ENCODE measurements at places on chromosomes 4 and X.

GRCh38 chr4:7546809-7547367, 112.2 kb upstream of the PSAPL1 start:
- no peak for DNase-seq

DNA sequence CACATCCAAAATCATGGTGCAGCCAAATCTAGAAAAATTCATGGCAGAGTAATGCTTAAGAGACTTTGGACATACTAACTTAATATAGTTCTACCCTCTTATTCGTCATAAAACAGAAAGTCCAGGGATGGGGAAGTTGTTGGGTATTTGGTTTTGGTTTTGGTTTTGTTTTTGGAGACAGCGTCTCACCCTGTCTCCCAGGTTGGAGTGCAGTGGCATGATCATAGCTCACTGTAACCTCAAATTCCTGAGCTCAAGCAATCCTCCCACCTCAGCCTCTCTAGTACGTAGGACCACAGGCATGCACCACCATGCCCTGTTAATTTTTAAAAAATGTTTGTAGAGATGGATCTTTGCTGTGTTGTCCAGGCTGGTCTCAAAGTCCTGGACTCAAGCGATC, 271.8 kb upstream of the TENM3 start:
- DNase-seq = peak; percentile 7

GRCh38 chr4:23839279-23839678, 50.6 kb downstream of the PPARGC1A start:
- no peak for DNase-seq

- peak; percentile 85 for DNase-seq
Measured at GRCh38 chr4:138190452-138190858, 51.7 kb downstream of the SLC7A11 start.

- DNase-seq = no peak
Measured at GRCh38 chr4:174066611-174067205, 216.8 kb downstream of the FBXO8 start.

DNA sequence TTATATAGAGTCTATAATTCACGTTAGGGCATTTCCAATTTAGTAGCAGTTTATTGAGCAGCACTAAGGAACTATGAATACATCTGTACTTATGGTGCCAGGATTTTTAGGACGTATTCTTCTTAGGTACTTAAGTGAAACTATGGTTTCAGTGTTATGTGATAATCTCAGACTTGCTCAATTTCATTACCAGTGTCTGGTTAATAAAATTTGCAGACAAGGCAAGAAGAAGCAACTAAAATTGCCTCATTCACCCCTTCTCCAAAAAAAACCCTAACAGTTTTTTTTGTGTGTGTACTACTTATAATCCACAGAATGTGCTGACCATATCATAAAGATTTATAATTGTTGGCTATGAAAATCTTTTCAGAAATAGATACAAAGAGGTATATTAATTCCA, 6.0 kb upstream of the CXCL10 start:
- no peak for DNase-seq

DNA sequence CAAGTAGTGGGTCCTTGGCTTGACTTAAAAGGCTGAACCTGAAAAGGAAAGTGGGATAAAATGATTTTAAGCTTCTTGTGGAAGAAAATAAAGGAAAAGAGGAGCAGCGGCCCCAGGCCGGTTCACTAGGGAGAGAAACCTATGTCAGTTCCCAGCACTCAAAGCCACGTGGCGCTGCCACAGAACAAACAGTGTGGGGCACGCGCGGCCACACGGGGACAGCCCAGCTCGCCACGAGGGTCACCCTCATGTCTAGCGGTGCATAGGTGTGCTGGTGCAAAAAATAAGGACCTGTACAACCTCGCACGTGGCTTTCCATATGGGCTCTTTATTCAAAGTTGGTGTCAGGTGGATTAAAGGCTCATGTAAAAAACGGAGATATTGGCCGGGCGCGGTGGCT, 17.1 kb downstream of the MSANTD1 start:
- no peak for DNase-seq

- DNase-seq = no peak
Measured at GRCh38 chr4:137420901-137421396, 111.3 kb downstream of the PCDH18 start.

- no peak for DNase-seq
Measured at GRCh38 chrX:2576793-2577192, 76.0 kb upstream of the DHRSX start.

DNA sequence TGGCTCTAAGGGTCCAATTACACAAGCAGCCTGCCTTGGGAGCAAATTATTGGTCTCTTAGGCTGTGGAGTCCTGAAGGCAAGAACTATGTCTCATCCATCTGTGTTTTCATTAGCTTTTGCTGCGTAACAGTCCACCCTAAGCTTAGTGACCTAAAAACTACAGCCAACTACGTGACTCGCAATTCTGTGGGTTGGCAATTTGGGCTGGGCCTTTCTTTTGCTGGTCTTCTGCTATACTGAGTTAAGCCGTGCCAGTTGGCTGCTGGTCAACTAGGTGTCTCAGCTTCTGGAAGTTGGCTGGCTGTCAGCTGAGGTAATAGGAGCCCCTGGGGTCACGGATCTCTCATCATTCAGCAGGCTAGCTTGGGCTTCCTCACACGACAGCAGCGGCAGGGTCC, 205.6 kb upstream of the S100G start:
- DNase-seq = no peak

GRCh38 chr4:11118513-11118912, 310.2 kb downstream of the HS3ST1 start:
- DNase-seq = no peak

DNA sequence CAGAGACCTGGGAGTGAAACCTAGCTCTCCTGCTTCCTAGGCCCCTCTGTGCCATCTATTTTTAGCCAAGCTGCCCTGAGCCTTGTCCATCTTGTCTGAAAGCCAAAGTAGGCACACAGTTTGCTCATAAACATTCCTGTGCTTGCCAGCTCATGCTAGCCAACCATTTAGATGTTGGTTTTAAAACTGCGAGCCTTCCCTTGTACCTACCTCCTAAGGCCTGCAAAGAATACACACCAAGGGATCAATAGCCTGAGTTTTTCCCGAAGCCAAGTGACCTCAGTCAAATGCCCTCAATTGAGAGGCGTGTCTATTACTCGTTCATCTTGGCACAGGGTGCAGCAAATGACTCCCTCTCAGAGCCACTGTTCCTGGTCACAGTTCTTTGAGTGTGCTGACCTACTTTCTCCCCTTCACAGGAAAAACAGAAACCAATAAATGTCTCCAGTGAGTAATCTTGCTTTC, 48.5 kb downstream of the ZCCHC12 start:
- no peak for DNase-seq

- no peak for DNase-seq
Measured at GRCh38 chrX:153667281-153667955, 6.2 kb downstream of the PNCK start.

DNA sequence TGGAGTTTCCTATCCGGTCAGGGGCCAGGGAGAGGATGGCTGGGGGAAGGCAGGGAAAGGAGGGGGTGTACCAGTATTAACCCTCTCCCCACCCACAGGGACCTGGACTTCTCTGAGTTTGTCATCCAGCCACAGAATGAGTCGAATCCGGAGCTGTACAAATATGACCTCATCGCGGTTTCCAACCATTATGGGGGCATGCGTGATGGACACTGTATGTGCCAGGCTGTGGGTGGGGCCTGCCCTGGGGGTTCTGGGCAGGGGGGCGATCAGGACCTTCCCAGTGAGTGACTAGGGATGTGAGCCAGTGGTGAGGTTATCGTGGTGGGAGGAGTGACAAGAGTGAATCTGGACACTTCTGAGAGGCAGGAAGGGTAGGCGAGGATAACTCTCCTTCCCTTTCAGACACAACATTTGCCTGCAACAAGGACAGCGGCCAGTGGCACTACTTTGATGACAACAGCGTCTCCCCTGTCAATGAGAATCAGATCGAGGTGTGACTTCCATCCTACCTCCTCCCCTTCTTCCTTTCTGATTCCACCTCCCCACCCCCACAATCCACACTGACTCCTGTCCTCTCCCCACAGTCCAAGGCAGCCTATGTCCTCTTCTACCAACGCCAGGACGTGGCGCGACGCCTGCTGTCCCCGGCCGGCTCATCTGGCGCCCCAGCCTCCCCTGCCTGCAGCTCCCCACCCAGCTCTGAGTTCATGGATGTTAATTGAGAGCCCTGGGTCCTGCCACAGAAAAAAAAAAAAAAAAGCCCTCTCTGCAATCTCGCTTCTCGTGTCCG, 14.6 kb downstream of the USP11 start:
- DNase-seq = no peak

GRCh38 chrX:153573984-153574383, 25.0 kb downstream of the CCNQ start:
- no peak for DNase-seq

GRCh38 chr4:31015123-31015522, 295.0 kb downstream of the PCDH7 start:
- no peak for DNase-seq

DNA sequence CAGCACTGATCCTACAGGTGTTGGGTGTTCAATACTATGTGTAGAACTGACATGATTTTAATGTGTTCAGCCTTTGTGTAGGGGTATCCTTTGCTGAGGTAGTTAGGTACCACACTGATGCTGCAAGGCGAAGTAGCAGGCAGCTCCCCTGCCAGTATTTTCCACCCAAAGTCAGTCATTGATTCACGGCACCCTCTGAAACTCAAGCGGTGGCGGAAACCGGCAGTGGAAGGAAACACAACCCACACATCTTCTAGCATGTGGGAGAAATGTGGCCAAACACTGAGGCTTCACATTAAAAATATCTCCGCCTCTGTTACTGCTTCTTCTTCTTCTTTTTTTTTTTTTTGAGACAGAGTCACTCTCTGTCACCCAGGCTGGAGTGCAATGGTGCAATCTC, 126.3 kb downstream of the AASDH start:
- DNase-seq = peak; percentile 37

- DNase-seq = peak; percentile 87
Measured at GRCh38 chr4:38075370-38076152, 115.4 kb downstream of the PTTG2 start.

DNA sequence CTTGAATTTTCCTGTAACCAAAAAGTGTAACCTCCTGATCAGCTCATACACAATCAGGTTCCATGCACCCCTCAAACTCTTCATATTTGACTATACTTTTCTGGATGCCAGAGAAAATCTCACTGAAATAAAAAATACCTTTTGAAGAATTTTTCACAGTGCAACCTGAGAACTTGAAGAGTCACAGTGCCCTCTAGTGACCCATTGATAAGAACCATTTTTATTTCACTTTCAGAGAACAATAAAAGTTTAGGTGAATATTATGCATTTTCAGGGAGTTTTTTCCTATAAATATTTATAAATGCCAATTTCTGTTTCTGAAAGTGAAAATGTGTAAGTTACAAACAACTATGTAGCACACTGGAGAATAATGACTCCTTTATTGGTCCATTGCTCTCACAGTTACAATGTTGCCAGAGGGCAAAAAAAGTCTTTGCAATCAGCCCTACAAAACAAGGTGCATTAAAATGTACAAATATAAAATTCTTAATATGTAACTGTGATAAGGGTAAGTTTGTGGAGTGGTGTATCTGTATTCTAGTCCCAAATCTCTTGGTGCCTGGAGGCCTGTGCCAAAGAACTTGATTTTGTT, 153.6 kb upstream of the INTU start:
- peak; percentile 60 for DNase-seq

DNA sequence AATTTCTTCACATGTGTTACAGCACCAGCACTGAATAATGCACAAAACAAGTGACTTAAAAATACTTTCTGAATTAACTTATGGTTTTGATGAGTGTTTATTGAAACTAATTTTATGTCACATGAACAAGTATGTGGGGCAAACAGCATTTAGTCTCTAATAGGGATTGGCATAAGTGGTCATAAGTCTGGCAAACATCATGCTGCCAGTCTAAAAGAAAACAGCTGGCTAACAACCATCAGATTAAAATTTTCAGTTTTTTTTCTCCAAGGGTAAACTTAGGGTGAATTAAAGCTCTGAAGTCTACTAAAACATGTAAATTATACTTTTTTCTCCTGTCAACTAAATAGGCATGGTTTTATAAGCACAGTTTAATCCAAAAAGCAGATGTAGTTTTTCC, 1014.2 kb downstream of the FAT4 start:
- no peak for DNase-seq

GRCh38 chr4:93221771-93222170, 606.8 kb upstream of the ATOH1 start:
- DNase-seq = no peak

GRCh38 chr4:165634766-165635165, 238.3 kb upstream of the TLL1 start:
- no peak for DNase-seq

- peak; percentile 17 for DNase-seq
Measured at GRCh38 chrX:45743081-45743533, 542.4 kb upstream of the DIPK2B start.

DNA sequence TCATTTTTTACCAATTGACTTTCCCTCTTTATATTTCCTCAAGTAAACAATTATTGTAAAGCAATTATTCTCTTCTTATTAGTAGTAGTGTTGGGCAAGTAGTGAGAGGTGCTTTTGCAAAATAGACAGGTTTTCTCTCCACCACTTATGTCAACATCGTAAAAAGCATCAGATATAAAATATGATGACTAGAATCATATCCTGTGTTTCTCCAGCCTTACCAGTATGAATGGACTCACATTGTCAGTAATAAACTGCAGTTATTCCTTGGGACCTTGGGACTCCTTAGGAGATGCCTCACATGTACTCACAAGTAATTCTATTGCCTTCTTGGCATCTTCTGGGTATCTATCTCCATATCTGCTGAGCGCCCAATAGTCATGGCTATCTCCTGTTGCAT, 40.4 kb upstream of the BRS3 start:
- DNase-seq = no peak

DNA sequence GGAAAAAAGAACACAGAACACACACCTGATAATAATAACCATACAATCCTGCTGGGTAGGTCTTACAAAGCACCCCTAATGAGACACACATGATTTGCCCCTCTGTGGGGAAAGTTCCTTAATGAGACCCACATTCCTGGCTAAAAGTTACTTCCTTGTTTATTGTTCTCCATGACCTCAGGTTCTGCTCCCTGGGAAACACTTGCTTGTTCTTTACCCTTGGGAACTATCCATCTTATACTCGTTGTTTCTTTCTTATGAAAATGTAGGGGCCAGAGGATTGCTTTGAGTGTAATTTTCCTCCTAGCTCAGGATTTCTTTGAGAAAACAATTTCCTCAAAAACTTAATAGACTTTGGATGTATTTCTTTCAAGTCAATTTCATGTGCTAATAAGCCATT, 52.1 kb upstream of the PCDH10 start:
- DNase-seq = no peak

DNA sequence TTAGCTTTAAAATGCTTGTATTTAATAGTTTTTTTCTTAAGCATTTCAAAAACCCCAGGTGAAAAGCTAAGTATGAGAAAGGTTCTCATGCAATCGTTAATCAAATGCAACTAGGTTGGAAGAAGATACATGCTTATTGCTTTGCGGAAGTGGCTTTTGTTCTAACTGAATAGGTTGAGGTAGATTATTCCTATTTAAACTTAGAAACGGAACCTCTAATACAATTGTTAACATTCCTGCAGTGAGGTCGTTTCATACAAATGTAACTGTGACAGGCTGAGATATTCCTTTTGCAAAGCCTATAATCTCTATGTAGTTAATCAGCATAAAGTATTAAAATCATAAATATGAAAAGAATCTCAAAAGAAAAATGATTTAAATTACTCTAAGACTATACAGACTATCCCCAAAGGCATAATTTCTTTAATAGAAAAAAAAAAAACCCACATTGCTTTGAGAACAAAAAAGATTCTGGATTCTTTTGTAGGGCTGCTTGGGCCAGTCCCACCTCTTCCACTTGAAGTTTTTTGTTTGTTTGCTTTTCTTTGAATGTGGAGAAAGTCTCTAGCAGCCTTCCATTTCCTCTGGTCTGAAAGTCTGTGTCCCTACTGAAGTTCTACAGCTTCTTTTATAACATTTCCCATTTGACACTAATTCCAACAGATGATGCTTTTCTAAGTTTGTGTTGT, 25.6 kb upstream of the SORBS2 start:
- no peak for DNase-seq

Data from Kasumi-1 (cell line).